ENCODE measurements at places on chromosomes 5 and 9. TPM values are rescaled to one million over a fixed set of nuclear protein-coding genes. Genes with fewer than 3 reads are reported as not detected.

- peaks cover 3% of the 10 kb centered on the region for H3K4me1 ChIP-seq
- no peak overlapping the region for H3K4me3 ChIP-seq
- no peaks in the 10 kb centered on the region for H3K36me3 ChIP-seq
- no peaks in the 10 kb centered on the region for H3K27me3 ChIP-seq
These were observed 125.9 kb upstream of the ADAMTSL1 start for GRCh38 chr9:18348083-18348475.

- peak; percentile 52 for DNase-seq
- no peak overlapping the region for H3K4me3 ChIP-seq
- H3K27ac ChIP-seq: peak overlapping the region; percentile 75
- H3K27me3 ChIP-seq: no peaks in the 10 kb centered on the region
These were observed 13.2 kb downstream of the ATOX1 start for GRCh38 chr5:151745071-151745705.

- DNase-seq: no peak
- H3K4me1 ChIP-seq: no peaks in the 10 kb centered on the region
- H3K27ac ChIP-seq: no peak overlapping the region
These were observed 149.7 kb upstream of the GRIA1 start for GRCh38 chr5:153340738-153341137.

The ACTBL2 gene
- not detected for total RNA-seq

All from left ventricle myocardium inferior (tissue), 1 donor.